BJ (cell line): ENCODE measurements at places on chromosomes 6 and 20. TPM values are rescaled to one million over a fixed set of nuclear protein-coding genes. Genes with fewer than 3 reads are reported as not detected.

GRCh38 chr6:154298297-154298696 lies 58.3 kb downstream of the IPCEF1 start:
- no peak for DNase-seq

- DNase-seq: no peak
Observed at GRCh38 chr6:105620878-105621277, 218.0 kb upstream of the PREP start.

DNA sequence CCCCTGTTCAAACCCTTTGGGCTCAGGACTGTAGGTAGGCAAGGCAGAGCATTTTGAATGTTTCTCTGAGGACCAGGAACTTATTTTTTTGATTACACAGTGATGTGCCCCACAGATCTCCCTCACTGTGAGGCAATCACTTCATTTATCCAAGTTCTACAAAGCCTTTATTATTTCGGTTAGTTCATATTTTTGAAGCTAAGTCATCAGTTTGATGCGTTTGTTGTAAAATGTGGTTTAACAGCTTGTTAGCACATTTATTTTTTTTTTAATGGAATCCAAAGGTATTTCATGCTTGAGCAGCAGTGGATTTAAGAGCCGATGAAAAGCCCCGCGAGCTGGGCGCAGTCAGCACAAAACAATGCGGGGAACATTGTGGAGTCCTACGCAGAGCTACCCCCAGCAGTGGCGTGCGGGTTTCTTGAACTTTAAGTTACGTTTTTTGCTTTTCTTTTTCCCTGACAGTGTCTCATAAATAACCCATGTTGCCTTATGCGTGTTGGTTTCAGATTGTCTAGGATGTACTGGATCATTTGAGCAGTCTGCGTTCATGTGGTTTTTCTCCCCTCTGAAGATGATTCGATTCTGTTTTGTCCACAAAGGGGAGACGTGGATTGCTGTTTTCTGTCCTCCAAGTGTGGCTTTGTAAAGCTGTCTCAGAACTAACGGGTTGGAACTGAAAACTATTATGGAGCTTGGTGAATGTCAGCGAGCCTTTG lies 233.6 kb upstream of the BMP2 start:
- DNase-seq: peak; percentile 81

GRCh38 chr20:33990075-33990474 lies 3.6 kb upstream of the RALY start:
- no peak for DNase-seq

DNA sequence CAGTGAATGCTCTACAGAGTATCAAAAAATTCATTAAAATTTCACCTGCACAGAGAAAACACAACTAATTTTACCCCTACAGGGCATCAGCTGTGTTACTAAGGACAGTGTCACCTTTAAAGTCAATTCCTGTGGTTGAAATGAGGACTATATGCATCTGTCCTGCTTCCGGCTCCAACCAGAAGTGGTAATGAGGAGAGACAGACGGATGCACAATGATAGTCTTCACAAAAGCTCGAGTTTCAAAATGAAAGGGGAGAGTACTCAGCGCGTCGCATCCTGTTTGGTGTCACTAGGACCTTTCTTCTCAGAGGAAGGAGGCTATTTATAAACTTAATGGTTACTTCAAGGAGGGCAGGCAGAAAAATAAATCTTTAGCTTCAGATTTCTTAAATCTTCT lies 86.5 kb downstream of the LYRM4 start:
- no peak for DNase-seq

DNA sequence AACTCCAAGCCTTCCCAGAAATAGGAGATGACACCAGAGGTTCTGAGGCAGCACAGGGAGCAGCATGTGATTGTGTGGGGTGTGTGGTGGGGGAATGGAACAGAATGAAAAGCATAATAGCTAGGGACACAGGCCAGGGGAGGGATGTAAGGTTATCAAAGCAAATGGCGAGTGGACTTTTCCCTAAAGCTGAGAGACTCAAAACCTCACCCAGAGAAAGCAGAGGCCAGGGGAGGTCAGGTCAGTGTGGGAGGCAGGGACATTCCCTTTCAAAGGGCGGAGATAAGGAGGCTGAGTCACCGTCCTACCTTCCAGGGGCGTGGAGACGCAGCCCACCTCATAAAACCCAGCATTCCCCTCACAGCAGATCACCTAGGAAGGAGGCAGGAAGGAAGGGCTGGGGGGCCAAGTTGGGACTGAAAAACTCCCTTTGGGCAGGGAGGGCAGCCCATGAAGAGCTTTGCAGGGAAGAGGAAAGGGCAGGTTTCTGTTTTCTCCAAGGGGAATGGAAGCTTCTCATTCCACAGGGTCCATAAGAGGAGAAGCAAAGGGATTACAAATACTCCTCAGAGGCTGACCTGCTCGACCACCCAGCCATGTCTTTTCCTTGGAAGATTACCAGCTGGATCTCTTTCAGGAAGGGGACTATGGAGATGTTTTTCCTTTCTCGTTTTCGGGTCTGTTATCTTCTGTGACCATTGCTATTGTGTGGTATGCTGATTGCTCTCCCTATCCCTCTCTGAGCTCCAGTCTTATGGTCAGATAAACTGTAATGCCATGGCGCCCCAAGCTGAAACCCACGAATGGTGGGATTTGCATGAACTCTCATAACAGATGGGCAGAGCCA lies 9.6 kb upstream of the LY6G5C start:
- DNase-seq: no peak

GRCh38 chr6:15183979-15184378 lies 61.9 kb upstream of the JARID2 start:
- no peak for DNase-seq

GRCh38 chr6:87825821-87826221 lies 123.8 kb upstream of the AKIRIN2 start:
- DNase-seq: no peak

Gene TP53TG5
- polyA plus RNA-seq: not detected in 2 replicates

Gene SLC17A2
- not detected in 2 replicates for polyA plus RNA-seq

Gene DUSP15
- 0.09 TPM in 1 of 2 replicates, not detected in the other for polyA plus RNA-seq

Gene RAB44
- polyA plus RNA-seq: 0.02 and 0.04 TPM in 2 replicates

Gene FABP7
- not detected in 2 replicates for polyA plus RNA-seq

Gene CD83
- 0.85 and 1.2 TPM in 2 replicates for polyA plus RNA-seq

Gene C20orf202
- not detected in 2 replicates for polyA plus RNA-seq

Gene FAM184A
- not detected in 2 replicates for polyA plus RNA-seq

Gene CBLN4
- polyA plus RNA-seq: not detected in 2 replicates

Gene PNPLA1
- polyA plus RNA-seq: not detected in 2 replicates

Gene CRISP3
- not detected in 2 replicates for polyA plus RNA-seq
